ENCODE measurements at places on chromosomes 3 and 15.

GRCh38 chr15:45198337-45199135, 10.8 kb upstream of the SHF start:
- DNase-seq, result peak; percentile 90

- no peak for DNase-seq
These were observed 71.1 kb upstream of the CLDN18 start for GRCh38 chr3:137938876-137939275.

- DNase-seq, result no peak
These were observed 308.3 kb upstream of the CCDC54 start for GRCh38 chr3:107068980-107069379.

DNA sequence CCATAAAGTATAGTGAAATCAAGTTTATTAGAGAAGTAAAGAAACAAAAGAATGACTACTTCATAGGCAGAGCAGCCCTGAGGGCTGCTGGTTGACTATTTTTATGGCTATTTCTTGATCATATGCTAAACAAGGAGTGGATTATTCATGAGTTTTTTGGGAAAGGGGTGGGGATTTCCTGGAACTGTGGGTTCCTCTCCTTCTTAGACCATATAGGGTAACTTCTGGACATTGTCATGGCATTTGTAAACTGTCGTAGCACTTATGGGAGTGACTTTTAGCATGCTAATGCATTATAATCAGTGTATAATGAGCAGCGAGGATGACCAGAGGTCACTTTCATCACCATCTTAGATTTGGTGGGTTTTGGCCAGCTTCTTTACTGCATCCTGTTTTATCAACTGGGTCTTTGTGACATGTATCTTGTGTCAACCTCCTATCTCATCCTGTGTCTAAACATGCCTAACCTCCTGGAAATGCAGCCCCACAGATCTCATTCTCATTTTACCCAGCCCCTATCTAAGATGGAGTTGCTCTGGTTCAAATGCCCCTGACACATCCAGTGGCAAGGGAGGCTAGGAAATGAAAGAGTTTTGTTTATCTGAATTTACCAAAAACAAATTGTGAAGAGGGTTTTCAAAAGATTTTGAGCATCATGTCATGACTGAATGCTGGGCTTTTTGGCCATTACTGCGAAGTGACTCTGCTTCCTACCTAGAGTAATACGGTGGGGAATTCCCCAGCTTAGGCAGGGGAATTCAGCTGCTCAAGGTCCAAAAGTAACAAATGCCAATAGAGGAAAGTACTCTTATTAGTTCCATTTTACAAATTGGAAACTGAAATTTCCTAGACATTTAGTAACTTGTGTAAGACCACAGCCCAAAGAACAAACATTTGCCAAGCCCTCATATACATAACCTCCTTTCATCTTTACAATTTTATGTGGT, 6.2 kb upstream of the SPSB4 start:
- DNase-seq, result no peak

DNA sequence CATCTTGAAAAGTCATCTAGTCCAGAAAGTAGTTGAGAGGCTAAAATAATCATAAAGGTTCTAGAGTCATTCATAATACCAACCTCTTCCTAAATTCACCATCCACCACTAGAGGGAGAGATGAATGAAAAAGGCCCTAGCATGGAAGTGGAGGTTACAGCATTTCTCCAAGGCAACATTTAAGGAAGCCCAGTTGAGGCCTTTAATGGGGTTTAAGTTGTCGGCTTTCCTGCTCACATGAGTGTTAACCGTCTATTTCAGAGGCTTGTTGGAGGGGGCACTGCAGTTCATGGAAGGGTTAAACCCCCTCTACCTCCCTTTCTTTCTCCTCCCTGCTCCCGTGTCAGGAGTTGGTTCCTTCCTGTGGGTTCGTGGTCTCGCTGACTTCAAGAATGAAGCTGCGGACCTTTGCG, 3.8 kb upstream of the SLCO3A1 start:
- DNase-seq, result no peak

DNA sequence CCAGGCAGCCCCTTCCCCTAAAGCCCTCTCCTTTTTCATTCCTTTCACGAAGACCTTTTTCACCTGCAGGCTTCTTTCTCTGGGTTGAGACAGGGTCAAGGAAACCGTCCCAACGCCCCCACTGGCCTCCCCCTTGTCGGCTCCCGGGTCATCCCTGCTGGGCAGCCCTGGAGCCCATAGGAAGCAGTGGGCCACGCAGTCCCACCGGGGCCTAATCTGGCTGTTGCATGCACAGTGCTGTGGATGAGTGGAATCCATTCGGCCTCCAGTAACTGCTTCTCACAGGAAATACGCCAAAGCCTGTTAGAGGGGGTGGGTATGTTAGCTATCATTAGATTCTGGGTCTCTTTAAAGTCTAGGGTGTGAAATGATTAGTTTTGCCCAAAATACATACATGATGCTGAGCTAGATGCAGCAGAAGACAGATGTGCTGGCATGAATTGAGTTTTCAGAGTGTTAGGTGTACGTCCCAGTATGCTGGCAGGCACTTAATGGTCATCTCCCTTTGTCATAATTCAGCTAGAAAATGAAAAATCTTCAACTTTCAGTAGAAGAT, 16.6 kb downstream of the LYSMD4 start:
- no peak for DNase-seq

DNA sequence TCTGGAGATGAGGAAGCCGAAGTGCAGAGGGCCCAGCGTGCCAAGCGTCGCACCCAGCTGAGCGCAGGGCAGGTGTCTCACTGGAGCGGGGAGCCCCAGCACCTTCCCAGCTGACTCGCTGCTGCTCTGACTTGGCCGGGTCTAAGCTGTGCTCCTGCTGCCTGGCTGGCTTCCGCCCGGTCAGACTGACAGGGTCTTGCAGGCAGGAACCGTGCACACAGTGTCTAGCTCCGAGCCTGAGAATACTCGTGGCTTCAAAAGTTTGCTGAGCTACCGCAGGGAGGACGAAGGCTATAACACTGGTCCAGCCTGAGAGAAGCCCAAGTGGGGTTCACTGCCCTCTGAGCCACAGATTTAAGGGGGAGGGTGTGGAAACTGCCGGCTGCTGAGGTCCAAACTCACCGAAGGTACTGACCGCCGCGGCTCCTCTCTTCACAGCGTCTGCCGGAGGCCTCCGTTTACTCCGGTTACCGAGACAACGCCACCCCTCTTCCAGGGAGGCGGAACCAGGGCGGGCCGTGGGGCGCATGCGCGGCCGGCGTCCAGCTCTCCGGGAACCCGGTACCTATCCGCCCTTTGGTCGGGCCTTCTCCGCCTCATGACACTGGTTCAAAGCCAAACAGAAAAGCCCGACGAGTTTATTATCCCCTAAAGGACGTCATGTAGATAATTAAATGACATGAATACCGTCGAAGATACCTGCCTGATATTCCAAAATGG, at the start of gene CFAP44:
Gene CFAP44 (minus strand): TSS at position 443 of the 720 bp plus-strand sequence. CDS start 7,829 bp downstream, outside the sequence.
- DNase-seq, result no peak

- DNase-seq, result no peak
These were observed 22.1 kb upstream of the NEO1 start for GRCh38 chr15:73030122-73030679.

DNA sequence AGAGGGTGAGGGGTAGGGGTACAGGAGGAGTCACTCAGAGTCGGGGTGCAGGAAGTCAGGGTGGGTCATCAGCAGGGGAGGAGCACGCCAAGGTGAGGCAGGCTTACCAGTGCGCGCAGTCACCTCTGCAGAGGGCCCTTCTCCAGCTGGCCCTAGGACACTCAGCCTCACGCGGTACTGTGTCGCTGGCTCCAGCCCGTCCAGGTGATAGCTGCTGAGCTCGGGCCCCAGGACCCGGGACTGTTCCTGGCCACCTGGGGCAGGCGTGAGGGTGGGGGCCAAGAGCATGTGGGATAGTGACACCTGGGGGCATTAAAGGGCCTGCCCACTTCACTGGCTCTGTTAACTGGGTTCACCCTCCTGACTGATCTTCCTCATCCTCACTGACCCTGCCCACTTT, 7.4 kb downstream of the COL7A1 start:
- no peak for DNase-seq

GRCh38 chr15:43974852-43975251, 148.1 kb downstream of the WDR76 start:
- DNase-seq, result no peak

DNA sequence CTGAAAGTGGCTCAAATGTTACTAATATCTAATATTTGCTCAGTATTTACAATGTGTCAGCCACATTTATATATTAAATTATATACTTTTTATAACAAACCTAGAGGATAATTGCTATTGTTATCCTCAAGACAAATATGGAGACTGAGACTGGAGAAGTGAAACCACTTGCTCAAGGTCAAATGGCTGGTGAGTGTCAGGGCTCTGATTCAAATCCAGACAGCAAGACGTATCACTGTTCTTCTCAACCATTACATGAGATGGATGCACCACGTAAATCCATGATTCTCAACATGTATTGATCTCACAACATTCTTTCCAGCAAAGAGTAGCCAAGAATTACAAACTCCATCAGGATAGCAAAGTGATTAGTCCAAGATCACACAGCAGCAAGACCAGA, 53.8 kb upstream of the CPB1 start:
- DNase-seq, result no peak

GRCh38 chr3:106485802-106486201, 617.0 kb upstream of the CBLB start:
- DNase-seq, result no peak

- DNase-seq, result no peak
These were observed 28.4 kb downstream of the USF3 start for GRCh38 chr3:113668015-113668414.

DNA sequence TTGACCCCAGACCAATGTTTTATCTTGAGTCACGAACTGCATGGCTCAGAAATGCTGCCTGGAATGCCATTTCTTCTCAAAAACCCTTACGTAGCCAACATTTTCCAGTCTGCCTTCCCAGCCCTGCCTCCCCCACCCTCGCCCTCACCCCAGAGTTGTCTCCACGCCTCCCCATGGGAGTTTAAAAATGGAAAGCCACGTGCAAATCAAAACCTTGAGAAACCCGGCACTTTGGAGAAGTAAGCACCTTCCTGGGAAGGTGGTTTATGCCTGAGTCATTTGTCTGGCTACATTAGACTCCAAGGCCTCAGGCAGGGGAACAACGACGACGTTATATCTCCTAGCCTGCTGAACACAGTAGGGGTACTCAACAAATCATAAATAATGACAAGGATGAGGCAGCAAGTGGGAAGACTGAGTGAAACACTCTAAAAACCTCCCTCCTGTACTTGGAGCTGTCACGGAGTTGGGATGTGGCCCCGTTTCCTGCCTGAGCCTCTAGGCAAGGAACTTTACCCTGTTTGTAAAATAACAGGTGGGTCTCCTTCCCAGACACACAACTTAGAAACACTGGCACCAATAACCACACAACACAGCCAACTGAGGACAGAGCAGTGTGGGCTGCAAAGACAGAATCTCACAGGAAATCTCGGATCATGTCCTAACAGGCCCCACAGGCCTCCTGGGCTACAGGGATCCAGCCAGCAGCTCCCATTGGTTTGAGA, 179.1 kb downstream of the NTRK3 start:
- no peak for DNase-seq

DNA sequence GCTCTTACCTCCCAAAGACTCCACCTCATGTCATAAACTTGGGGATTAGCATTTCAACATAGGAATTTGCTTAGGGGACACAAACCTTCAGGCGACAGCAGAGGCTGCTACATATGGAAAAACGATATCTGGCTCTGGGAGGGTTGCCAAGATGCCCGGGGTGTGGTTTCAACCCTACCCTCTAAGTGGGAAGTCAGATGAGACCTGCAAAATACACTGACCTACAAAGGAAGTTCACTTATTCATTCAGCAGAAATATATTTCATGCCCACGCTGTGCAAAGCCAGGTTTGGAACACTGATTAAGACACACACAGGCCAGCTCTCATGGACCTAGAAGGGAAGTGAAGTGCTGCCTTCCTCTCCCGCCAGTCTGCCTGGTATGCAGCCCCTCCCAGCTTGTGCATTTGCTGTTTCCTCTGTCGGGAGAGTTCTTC, 239.3 kb downstream of the FEZF2 start:
- no peak for DNase-seq

DNA sequence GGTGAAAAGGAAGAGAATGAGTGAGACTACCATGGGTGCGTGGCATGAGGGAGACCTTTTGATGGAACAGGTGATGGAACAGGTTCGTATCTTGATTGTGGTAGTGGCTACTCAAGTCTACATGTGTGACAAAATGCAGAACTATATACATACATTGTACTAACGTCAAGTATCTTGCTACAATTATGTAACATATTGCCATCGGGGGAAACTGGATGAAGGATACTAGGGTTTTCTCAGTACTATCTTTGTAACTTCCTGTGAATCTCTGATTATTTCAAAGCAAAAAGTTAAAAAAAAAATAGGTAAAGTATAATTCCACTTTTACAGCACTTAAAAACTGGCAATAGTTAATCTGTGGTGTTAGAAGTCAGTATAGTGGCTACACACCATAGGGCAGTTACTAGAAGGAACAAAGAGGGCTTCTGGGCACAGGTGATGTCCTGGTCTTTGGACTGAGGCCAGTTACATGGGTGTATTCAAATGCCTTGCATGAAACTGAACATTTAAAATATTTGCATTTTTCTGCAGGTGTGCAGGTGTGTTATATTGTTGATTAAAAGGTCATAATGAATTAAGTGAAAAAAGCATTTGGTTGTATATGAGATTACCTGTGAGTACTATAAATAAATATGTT, 61.4 kb downstream of the LRRK1 start:
- no peak for DNase-seq

DNA sequence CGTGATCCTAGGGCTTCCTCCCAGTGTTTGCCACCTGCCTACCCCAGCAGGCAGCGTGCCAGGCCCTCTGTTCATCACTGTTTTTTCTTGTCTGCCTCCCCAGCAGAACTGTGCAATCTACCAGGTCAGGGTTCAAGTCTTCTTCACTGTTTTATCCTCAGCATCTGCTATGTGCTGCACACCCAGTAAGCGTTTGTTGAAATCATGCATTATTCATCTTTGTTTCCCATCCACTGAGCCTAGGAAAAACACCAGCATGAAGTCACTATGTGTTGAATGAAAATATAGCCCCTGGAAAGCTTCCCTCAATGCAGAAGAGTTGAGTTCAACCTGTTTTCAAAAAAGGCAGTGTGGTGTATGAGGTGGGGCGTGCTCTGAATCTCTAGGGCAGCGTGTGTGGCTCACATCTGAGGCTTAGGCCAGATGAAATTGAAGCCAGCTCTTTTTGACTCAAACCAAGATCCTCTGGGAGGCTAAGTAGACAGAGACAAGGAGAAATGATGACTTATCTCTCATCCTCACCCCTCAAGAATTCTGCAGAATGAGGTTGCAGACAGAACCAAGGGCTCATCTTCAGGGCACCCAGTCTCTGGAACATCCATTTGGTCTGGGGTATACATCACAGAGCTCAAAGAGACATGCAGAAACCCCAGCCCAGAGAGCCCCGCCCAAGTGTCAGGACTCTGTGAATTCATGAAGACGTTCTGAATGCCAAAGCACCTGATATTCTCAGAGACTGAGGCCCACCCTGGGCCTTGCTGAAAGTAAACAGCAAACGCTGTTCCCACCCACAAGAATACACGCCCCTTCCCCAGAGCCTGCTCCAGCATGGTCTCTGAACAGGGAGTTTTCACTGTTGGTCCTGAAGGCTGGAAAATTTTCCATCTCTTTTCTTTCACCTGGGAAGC, 5.7 kb upstream of the CAV3 start:
- peak; percentile 37 for DNase-seq

GRCh38 chr3:45572755-45573154, 21.8 kb upstream of the LIMD1 start:
- DNase-seq, result no peak

All from SHP77 (cell line).